ENCODE measurements at places on chromosomes 11 and 22.

DNA sequence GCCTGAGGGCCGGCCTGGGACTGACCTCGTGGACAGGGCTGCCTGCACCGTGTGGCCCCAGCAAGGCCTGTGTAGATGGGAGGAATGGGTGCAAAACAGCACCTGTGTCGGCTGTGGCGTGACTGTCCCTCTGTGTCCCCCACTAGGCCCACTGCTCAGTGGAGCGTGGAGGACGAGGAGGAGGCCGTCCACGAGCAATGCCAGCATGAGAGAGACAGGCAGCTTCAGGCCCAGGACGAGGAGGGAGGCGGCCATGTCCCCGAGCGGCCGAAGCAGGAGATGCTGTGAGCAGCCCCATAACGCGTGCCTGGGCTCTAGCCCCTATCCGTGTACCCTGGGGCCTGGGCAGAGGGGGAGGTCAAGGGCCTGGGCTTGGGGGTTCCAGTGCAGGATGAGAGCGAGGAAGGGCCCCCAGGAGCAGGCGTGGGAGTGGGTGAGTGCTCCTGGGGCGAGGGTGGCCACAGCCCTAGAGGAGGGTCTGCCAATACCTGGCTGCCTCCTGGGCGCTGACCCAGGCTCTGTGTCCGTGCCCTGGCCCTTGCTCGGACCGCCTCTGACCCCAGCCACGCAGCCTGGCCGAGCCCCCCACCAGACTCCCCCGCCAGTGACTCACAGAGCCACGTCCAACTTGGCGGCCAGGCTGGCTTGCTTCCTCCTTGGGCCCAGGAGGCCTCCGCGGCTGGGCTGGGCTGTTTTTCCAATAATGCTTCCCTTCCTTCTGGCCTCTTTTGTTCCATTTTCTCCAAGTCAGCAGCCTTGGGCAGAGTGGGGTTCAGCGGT lies 11.6 kb downstream of the PRR33 start:
- peak; percentile 67 for DNase-seq

DNA sequence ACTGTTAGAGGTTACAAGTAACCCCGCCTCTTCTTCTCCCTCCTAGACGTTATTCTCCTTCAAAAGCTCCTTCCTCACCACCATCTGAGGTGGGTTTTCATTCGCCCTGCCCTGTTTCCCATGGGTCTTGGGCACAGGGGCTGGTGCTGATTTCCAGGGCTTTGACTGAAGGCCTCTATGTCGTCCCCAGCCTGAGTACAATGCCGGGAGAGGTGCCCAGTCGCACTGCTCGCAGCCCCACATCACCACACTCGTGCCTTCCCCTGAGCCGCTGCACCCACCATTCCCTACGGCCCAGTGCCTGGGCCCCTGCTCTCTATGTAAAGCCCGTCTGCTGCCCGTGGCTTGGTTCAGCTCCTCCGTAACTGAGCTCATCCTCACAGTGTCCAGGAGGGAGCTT lies 169.8 kb downstream of the DSCAML1 start:
- no peak for DNase-seq

DNA sequence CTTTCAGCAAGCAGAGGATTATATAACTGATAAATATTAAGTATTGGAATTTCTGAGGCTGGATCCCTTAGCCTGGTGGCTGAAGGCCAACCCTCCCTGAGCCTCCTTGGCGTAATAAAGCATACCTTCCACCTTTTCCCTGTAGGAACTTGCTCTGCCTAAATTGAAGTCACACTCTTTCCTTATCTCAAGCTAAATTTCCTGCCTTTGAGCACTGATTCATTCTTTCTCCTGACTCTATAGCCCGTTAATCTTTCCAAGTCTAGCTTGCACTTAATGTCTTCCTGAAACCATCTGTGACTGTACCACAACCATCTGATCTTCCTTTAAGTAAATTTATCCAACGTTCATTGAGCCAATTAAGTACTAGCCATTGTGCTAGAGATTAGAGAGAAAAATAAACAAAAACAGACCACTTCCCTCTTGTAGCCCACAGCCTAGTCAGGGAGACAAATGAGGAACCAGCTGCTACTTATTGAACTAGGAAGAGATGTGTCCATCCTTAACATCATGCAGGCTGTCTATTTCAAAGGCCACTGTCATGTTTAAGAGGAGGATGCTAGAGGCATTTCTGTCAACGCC lies 62.9 kb downstream of the GRK3 start:
- DNase-seq: no peak

DNA sequence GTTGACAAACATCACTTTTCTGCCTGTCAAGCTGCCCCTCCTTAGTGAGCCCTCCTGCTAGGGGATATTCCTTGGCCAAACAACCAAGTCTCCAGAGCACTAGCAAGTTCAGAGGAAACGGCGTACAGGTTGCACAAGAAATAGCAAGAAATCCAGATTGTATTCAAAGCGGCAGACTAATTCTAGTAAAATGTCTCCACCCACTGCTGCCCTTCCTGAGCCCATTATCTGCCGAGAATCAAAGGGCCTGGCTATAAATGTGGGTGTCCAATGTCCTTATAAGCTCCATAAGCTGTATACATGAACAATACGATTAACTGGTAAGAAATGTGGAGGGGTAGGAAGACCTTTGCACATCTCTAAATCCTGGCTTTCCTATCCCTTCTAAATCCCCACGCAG lies 44.0 kb upstream of the AKIP1 start:
- DNase-seq: peak; percentile 25

GRCh38 chr11:117273550-117274289 lies 17.4 kb upstream of the BACE1-AS start:
- peak; percentile 94 for DNase-seq

- no peak for DNase-seq
Measured at GRCh38 chr11:66706989-66707388, 22.0 kb downstream of the SPTBN2 start.

GRCh38 chr11:115885535-115886421 lies 381.6 kb upstream of the CADM1 start:
- no peak for DNase-seq

- DNase-seq: peak; percentile 57
Measured at GRCh38 chr22:45684169-45684568, 12.5 kb downstream of the ATXN10 start.

DNA sequence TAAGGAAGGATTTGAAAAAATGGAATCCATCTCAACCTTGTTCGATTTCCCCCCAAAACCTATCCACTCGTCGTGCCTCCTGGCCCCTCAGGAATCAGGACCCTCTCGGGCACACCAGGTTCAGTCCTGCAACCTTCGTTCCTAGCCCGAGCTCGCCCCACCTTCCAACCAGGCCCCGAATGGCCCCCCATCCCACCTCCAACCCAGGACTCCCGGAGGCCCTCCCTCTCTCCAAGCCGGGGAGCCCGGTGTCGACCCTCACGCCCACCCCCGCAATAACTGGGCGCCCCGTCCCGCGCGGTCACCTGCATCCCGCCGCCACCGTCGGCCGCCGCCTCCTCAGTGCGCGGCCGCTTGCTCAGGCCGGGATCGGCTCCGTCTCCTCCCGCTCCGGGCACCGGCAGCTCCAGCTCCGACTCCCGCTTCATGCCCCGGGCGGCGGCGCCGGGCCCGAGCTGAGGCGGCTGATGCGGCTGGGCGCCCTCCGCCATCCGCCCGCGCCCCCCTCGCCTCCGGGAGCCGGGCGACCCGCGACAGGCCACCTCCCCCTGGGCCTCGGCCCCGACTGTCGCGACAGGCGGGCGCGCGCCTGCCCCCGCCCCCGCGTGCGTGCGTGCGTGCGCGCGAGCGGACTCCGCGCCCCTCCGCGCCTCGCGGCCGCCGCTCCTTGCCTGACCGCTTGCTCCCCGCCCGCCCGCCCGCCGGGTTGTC lies 534 bp downstream of the RBFOX2 start:
- DNase-seq: no peak

DNA sequence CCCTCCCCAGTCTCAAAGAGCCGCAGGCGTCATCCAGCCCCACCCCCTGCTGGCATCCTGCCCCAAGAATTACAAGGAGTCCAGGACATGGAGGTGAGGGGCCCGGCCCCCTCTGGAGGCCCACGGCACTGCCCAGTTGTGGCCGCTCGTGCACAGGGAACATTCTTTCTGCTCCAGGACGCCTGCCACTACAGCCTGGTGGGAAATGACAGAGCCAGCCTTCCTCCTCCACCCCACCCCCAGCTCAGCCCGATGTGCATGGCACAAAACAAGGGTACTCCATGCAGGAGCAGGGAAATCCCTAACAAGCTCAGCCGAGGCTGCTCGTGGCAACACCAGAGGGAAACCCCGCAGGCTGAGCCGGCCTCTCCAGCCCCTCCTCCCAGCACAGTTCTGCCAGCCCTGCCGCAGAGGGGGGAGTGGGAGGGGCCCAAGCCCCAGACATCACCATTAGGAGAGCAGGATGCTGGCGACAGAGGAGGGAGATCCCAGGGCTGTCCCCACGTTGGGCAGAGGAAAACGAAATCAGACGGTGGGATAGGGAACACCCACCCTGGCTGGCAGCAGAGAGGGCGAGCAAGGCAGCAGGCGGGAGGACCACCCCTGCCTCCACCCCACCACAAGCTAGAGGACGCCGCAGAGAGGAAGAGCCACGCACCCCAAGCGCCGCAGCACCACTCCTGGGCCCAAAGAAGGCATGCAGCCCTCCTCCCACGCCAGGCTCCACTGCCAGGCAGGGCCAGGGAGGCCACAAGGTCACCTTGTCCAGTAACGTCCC lies 10.0 kb downstream of the IGSF9B start:
- no peak for DNase-seq

DNA sequence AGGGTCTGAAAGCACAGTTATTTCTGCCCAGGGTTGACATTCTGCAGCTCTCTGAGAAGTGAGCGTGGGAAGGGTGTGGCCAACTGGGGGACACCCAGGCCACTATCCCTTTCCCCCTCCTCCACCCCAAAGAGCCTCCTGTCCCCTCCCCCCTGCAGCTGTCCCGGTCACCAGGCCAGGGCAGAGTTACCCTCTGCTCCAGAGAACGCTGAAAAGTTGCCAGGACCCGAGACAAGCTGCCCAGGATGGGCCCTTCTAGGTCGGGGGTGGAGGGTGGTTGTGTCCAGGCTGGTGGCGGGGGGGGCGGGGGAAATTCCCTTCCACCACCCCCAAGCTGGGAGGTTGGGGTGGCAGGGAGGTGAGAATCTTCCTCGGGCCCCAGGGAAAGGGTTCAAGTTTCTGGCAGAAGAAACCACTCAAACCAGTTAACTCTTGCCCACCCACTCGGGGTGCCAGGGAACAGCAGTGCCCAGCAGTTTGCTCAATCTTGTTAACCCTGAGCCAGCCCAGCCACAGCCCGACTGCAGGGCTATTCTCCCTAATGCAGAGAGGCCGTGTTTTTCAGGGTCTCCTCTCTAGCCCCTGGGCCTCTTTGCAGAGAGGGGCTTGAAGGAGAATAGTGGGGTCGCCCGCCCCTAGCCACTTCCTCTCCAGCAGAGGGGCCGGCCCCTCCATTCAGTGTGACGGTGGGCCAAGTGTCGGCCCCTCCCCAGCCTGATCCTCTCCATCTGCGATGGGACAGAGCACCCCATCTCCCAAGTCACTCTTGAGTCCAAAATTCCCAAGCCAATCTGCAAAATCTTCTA lies 697 bp downstream of the LGALS1 start:
- peak; percentile 49 for DNase-seq

DNA sequence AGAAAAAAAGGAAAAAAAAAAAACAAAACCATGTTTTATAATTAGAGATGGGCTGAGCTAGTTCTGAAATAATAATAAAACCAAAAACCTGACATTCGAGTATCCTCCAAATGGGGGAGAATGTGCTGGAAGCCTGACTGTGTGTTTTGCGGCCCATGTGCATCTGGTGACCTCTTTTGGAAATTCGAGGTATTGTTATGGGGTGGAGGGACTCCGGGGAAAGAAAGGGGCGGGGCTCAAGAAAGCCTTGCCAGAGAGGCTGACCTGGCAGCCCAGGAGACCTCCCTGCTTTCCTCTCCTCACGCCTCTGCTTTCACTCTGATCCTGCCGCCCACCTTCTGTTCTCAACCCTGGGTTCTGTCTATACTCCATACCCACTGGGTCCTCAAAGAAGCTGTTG lies 72.9 kb downstream of the CTTN start:
- peak; percentile 53 for DNase-seq

- DNase-seq: peak; percentile 76
Measured at GRCh38 chr11:95556342-95557163, 233.0 kb downstream of the FAM76B start.

GRCh38 chr11:80694385-80694784 lies 1253.6 kb upstream of the TENM4 start:
- DNase-seq: no peak

- peak; percentile 74 for DNase-seq
Measured at GRCh38 chr11:3165152-3165705, at the start of gene OSBPL5. TSS of gene OSBPL5 (minus strand) at chr11:3165310. CDS start at chr11:3129148, 36,162 bp downstream.

DNA sequence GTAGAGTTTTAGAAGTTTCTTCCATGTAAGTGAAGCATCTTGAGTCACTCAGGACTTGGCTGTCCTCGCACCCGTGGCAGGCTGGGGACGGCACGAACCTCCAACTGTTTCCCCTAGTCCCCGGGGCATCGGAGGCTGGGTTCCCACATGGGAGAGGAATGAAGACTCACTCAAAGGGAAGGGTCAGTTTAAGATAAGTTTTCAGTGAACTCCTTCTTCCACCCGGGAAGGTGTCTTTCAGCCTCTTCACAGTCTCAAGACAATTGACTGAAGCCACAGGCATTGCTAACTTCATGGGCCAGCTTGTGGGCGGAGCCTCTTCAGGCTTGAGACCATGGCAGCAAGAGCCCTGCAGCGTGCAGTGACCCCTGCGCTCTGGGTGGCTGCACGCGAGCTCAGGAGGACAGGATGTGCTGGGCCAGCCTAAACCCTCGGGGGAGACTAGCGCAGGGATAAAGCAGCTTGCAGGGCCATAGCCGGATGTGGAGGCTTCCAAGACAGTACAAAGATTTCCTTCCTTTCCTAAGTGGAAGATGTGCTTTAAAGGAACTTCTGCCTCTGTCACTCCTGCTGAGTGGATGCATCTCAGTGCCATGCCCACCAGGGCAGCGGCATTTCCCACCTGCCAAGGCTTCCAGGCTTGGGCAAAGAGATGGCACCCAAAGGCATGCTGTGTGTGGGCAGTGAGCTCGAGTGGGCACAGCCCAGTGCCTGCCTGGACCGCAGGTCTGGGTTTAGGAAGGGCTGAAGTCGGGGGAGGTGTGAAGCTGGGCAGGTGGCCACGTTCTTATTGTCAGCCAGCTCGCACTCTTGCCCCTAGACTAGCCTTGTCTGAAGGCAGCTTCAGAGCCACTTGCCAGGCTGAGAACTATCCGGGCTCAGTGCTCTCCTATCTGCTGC lies 32.9 kb downstream of the PPIL2 start:
- peak; percentile 40 for DNase-seq

- no peak for DNase-seq
Measured at GRCh38 chr22:30906411-30906810, 62.2 kb downstream of the MORC2 start.

GRCh38 chr11:11250470-11250869 lies 102.6 kb downstream of the CSNK2A3 start:
- DNase-seq: no peak

- DNase-seq: peak; percentile 98
Measured at GRCh38 chr22:24208012-24208749, 26.9 kb downstream of the SUSD2 start.

DNA sequence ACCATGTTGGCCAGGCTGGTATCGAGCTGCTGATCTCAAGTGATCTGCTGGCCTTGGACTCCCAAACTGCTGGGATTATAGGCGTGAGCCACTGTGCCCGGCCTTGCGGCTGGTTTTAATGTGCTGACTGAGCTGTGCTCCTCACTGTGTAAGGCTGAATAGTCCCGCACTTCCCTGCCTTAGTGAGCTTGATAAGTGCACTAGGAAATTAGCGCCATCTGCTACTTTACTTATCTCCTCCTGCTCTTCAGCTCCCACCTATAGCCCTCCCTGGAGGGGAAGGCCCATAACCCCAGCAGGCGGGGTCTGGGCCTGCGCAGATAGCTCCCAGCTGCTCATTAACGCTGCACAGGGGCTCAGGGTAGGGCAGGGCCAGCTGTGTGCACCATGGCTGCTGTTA lies 49.4 kb downstream of the CLMP start:
- no peak for DNase-seq

All from cardiac fibroblast (primary cell).